ENCODE measurements at places on chromosomes 4 and X.

GRCh38 chr4:139499186-139499585 is 45.3 kb downstream of the RAB33B start:
- no peak for DNase-seq

GRCh38 chr4:107592519-107592918 is 127.5 kb downstream of the PAPSS1 start:
- DNase-seq, result no peak

GRCh38 chrX:108224727-108225621 is 133.4 kb downstream of the ATG4A start:
- DNase-seq, result no peak

DNA sequence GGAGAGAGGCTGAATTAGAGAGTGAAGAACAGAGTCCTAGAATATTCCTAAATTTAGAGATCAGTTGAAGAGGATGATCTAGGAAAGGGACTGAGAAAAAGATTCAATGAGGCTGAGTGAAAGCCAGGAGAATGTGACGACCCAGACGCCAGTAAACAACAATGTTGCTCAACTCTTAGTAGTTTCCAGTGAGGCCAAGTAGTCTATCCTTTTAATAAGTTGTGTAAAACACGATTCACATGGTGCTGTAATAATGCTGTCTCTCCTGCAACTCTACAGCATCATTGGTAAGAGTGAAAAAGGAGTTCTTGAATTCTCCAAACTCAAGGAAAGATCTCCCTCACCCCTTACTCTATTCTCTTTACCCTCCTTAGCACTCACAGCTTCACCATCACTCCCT is 140.3 kb downstream of the CFAP299 start:
- DNase-seq, result no peak

DNA sequence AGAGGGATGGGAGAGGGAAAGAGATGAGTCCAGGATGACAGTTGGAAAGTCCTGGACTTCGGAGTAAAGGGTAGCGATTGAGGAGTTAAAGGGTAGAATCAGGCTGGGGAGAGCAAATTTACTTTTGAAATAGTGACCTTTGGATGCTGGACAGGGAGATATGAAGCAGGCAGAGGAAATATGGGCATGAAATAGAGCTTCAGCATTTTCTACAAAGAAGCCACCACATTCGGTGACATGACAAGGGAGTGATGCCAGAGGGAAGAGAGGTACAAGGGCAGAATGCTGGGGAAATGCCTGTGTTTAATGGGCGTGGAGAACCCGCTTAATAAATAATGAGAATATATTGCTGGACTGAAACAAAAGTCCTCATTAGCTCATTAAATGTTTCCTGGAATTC is 92.7 kb downstream of the TBL1X start:
- no peak for DNase-seq

DNA sequence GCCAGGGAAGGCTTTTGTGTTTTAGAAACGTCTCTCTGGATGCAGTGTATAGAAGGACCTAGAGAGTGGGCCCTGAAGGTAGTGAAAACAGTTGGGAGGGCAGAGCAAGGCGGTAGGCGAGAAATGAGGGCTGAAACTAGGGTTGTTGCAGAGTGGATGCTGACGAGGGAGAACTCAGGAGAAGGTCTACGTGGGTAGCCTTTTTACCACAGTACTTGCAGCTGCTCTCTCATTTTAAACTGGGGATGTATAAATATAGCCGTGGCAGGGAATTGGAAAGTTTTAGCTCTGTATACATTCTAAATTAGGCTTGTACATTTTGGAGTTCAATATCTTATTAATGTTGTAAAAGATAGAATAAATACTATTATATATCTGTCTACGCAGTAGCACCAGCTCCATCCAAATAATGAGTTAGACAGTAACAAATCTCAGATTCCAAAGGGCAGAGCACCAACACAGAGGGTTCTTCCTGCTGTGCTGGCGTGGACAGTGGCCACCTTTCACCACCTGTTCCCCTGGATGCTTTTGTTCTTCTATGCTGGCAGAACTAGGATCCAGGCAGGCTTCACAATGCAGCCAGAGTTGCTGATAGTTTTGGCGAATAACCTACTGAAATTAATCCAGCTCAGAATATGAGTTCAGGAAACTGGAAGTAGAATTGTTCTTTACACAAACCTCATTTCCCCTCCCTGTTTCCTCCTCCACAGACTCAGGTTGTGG is 31.7 kb downstream of the CCNG2 start:
- DNase-seq, result no peak

GRCh38 chr4:189835505-189835904 is 105.2 kb upstream of the FRG1 start:
- no peak for DNase-seq

DNA sequence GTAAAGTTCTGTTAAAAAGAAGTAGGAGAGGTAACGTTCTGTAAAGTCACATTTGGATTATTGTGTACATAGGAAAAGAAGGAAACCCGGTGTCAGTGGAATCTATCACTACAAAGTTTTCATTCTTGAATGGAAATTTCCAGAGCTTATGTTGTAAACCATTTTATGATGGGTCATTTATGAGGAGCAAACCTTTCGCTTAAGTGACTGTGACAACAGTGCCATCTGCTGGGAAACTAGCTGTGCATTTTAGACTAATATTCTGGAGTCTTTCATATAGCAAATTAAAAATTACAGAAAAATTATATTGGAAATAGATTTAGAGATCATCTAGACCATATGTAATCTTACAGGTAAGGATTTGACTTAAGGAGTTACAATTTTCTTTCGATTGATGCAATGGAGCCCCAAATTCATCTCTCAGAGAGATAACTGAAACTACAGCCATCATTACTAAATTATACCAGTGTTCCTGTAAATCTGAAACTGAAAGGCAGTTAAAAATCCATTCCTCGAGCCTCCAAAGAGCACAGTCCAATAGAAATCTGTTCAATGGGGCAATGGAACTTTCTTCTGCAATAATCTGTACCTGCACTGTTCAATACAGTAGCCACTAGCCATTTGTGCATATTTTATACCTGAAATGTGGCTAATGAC is 26.9 kb downstream of the ASB9 start:
- DNase-seq, result peak; percentile 36

DNA sequence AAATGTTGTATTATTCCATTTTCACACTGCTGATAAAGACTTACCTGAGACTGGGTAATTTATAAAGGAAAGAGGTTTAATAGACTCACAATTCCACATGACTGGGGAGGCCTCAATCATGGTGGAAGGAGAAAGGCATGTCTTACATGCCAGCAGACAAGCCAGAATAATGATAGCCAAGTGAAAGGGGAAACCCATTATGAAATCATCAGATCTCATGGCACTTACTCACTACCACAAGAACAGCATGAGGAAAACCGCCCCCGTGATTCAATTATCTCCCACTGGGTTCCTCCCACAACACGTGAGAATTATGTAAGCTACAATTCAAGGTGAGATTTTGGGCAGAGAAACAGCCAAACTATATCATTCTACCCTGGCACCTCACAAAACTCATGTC is 2535.1 kb downstream of the ARAP2 start:
- no peak for DNase-seq

DNA sequence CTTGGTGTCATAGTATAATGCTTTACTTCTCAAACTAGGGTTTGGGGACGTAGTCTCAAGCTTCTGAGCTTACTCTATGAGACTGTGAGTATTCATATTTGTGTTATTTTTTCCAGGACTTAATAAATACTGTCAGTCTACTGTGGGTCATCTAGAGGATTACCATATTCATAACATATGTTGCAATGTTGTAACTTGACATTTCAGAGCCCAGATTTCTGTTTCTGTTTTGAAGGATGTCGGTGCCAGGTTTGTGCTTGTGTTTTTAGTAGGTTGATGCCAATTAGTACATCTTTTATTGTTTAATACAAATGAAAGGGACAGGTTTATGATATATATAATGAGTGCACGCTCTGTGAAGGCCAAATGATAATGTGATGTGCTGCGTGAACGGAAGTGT is 69.6 kb downstream of the SPANXN4 start:
- DNase-seq, result no peak

DNA sequence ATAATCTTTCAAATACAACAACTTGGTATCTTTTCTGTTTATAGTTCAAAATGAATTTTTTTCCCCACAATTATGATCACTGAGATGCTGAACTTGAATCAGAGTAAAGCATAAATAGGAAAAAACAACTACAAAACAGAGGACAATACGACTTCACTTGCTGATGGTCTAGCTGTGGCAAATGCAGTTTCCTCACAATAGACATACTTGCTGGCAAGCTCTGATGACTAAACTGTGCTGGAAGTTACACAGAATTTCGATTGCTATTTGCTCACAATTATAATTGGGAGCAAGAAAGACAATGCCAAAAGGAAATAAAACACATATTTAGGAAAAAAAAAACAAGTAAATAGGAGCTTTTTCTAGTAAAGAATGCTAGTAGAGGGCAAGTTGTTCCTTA is 14.7 kb downstream of the VEGFC start:
- no peak for DNase-seq

GRCh38 chrX:52852110-52852860 is 15.6 kb downstream of the XAGE3 start:
- DNase-seq, result no peak

GRCh38 chr4:1582227-1582626 is 101.9 kb downstream of the FAM53A start:
- DNase-seq, result no peak

DNA sequence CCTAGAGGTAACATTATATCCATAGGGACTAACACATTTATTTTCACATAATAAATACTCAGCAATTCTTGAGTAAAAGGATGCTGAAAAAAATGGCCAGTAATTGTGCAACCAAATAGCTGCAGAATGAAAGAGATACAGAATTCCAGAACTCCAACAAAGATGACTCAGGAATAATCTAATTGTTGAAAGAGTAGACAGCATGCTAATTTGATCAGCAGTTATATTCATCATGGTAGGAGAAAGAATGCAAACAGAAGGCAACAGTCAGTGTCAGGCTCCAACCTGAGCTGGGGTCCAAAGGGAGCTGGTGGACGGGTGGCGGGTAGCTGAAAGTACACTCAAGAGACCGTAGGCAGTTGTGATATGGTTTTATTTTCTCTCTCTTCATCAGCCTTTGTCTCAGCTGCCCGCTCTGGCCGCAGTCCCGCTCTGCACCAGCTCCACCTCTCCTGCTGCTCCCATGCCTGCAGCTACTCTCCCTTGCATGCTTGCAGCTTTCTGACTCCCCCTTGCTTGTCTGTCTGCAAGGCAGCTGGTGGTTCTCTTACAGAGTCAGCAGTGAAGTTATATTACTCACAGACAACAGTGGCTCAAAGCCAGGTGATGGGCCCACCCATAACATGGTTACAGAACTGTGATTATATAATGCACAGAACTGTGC is 1150.1 kb downstream of the STIM2 start:
- DNase-seq, result no peak

DNA sequence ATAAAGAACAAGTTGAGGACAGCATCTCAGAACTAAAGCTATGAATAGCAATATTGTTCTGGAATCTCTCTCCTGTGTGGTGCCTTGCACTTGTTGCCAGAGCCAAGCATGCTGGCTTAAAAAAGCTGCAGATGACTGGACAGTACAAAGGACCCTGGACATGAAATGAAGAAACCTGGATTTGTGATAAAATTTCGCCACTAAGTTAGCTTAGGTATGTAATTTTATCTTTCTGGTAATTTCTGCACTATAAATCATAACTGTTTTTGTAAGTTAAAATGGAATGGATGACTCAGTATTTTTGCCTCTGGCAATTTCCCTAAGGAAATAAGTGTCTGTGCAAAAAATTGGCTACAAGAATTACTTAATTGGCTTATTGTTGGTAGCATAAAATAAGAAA is 317.2 kb downstream of the CAMK2D start:
- DNase-seq, result no peak

DNA sequence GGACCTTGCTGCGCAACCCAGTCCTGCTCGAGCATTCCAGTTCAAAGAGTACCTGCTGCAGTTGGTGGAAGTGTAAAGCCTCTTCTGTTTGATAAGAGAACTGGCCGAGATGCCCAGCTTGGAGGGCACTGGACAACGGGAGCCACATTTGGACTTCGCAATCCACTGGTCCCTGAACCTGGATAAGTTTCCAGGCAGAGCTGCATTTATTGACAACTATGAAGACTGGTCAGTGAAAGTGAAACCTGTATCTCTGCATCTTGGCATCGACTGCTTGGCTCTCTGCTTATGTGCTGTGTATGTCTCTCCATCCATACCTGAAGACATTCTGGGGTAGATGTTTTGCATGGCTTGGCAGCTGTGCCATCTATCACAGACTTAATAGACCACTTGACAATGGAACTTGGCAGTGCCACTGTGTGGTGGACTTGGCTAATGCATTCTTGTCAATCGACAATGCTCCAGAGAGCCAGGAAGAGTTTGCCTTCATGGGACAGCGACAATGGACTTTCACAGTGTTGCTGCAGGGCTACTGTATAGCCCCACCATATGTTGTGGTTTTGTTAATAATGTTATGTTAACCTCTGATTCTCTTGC is 43.5 kb upstream of the ZBTB33 start:
- DNase-seq, result no peak

GRCh38 chr4:153233761-153234371 is 29.6 kb downstream of the TRIM2 start:
- DNase-seq, result no peak

GRCh38 chrX:16484338-16484737 is 165.6 kb upstream of the S100G start:
- DNase-seq, result peak; percentile 18

GRCh38 chr4:34250562-34250961 is 1993.8 kb downstream of the ARAP2 start:
- no peak for DNase-seq

DNA sequence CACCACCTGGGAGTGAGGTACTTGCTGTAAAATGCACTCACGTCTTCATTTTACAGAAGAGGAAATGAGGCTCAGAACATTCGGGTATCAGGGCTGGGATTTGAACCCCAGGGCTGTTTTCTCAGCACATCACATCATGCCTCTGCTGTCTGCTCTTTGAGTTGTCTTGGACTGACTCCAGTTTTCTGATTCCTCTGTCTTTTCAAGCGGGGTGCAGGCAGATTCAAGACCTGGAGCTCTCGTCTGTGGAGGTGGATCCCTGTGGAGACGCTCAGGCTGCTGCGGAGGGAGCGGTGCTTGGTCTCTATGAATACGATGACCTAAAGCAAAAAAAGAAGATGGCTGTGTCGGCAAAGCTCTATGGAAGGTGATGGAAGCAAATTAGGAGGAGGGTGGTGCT is 6.3 kb downstream of the LAP3 start:
- DNase-seq, result no peak

- no peak for DNase-seq
Measured at GRCh38 chrX:136061286-136061685, 76.1 kb downstream of the SLC9A6 start.
